ENCODE measurements at places on chromosomes 16 and 17. TPM values are rescaled to one million over a fixed set of nuclear protein-coding genes. Genes with fewer than 3 reads are reported as not detected.

The INCA1 gene
- not detected for total RNA-seq

The C1QL1 gene
- 2.0 TPM for total RNA-seq

The EME2 gene
- total RNA-seq, result 14.4 TPM

The NACA2 gene
- total RNA-seq, result not detected

The TLCD1 gene
- 5.2 TPM for total RNA-seq

The WFIKKN2 gene
- total RNA-seq, result not detected

The KRTAP4-4 gene
- total RNA-seq, result not detected

The CCL4 gene
- 200 TPM for total RNA-seq

The PDILT gene
- total RNA-seq, result not detected

The FLYWCH2 gene
- 26.4 TPM for total RNA-seq

The CDR2L gene
- total RNA-seq, result 0.72 TPM

The GJC1 gene
- total RNA-seq, result 2.3 TPM

The KRT33B gene
- not detected for total RNA-seq

The TBC1D26 gene
- total RNA-seq, result 0.74 TPM

The SMPD3 gene
- 0.19 TPM for total RNA-seq

The FBXW10 gene
- 0.07 TPM for total RNA-seq

The MYH2 gene
- total RNA-seq, result not detected

The CBX2 gene
- 5.6 TPM for total RNA-seq

The NTN3 gene
- total RNA-seq, result not detected

The HAS3 gene
- 1.2 TPM for total RNA-seq

The CORO1A gene
- total RNA-seq, result 987 TPM

The MON1B gene
- total RNA-seq, result 79.9 TPM

The SLC6A2 gene
- not detected for total RNA-seq

The ZP2 gene
- total RNA-seq, result not detected

The CRYBA1 gene
- total RNA-seq, result not detected

The STAC2 gene
- not detected for total RNA-seq

The TBC1D3C gene
- 10.3 TPM for total RNA-seq

The ABCC12 gene
- total RNA-seq, result not detected

The MAPT gene
- total RNA-seq, result 2.1 TPM

The TMC8 gene
- 102 TPM for total RNA-seq

The TNS4 gene
- 10.6 TPM for total RNA-seq

The TMEM88 gene
- 5.2 TPM for total RNA-seq

The DNAI2 gene
- 1.4 TPM for total RNA-seq

The WSCD1 gene
- 0.19 TPM for total RNA-seq

The RNF167 gene
- total RNA-seq, result 176 TPM

The OR1A1 gene
- total RNA-seq, result not detected

The SLC38A8 gene
- not detected for total RNA-seq

Measured in activated T-cell treated with anti-CD3 and anti-CD28 coated beads, Interleukin-2, amount 50 U/mL, for 72 hours (primary cell).